ENCODE measurements at places on chromosomes 4 and X. TPM values are rescaled to one million over a fixed set of nuclear protein-coding genes. Genes with fewer than 3 reads are reported as not detected.

PARM1 gene
- total RNA-seq = 5.2 TPM

CCDC149 gene
- total RNA-seq = 5.8 TPM

TMEM144 gene
- total RNA-seq = 1.6 TPM

P2RY8 gene
- total RNA-seq = 0.11 TPM

WAS gene
- 0.63 TPM for total RNA-seq

MAGEA2B gene
- not detected for total RNA-seq

BGN gene
- total RNA-seq = 2.1 TPM

RPA4 gene
- total RNA-seq = 0.34 TPM

DNA sequence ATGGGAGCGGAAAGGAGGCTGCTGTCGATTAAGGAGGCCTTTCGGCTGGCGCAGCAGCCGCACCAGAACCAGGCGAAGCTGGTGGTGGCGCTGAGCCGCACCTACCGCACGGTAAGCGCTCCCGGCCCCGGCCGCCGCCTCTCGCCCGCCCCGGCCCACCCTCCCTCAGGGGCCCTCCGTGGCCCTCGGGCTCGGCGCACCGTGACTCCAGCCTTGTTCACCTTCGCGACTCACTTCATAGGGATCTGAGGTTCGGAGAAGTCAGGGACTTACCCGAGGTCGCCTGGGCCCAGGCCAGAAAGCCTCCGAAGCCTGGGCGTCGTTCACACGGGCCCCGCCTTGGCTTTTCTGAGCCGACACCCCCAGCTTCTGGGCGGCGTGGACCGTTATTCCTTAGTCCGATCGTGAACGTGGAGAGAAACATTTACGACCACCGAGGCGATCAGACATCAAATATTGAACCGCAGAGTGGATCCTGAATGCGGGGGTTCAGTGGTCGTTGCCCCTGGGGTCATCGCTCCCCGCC is 362 bp downstream of the NCAPG start:
- peak; percentile 48 for DNase-seq

- DNase-seq = no peak
These were observed 48.1 kb downstream of the NPY1R start for GRCh38 chr4:163284304-163284703.

DNA sequence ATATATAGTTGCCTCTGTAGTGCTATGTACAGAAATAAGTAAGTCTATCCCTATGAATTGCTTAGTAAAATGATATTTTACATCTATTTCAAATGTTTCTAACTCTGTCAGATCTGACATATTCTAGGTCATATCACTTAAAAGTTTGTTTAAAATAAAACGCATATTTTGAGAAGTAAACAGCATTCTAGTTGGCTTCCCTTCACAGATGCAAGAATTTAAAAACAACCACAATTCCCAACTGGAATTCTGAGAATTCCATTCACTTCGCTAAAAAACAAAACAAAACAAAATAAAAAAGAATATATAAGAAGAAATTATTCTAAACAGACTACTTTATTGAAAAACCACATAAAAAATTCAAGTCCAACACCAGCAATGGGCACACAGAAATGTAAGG is 126.0 kb downstream of the PPP3CA start:
- no peak for DNase-seq

GRCh38 chr4:78748381-78748780 is 27.8 kb upstream of the BMP2K start:
- no peak for DNase-seq

DNA sequence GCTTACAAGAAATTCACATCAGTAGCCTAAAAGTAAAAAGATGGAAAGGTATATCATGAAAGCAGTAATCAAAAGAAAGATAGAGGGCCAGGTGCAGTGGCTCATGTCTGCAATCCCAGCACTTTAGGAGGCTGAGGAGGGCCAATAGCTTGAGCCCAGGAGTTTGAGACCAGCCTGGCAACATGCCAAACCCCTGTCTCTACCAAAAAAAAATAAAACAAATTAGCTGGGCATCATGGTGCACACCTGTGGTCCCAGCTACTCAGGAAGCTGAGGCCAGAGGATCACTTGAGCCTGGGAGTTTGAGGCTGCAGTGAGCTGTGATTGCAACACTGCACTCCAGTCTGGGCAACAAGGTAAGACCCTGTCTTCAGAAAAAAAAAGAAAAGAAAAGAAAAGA is 55.5 kb downstream of the GSPT2 start:
- no peak for DNase-seq

- DNase-seq = no peak
These were observed 175.3 kb upstream of the MID1 start for GRCh38 chrX:10795721-10796120.

DNA sequence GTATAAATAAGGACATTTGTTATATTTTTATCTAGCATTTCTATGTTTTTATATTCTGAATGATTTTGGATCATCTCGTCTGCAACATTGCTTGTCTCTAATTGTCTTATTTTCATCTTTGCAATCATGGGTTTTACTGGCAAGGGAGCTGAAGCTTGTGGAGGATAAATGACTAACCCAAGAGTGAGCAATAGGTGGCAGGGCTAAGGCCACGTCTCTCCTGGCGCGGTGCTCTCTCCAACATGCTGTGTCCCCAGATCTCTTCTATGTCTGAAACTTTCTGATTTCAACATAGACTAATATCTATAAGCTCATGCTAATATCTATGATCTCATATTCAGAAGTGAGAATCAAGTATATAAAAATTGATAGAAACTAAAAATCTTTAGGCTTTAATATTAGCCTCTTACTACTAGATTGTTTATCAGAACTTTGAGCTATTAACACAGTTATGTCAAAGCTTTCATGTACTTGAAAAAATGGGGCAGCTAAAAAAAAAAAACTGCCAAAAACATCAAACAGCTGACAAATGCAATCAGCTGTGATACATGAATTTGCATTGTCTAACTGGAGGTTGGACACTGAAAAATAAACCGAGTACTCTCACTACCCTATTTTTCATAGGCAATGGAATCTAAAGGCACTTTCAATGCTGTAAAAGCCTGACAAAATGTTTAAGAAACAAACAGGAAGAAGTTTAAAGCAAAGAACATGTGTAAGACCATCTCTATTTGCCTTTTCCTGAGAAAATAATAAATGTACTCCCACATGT is 169.2 kb downstream of the TMA16 start:
- no peak for DNase-seq

GRCh38 chr4:159504684-159505083 is 401.8 kb downstream of the RAPGEF2 start:
- no peak for DNase-seq

DNA sequence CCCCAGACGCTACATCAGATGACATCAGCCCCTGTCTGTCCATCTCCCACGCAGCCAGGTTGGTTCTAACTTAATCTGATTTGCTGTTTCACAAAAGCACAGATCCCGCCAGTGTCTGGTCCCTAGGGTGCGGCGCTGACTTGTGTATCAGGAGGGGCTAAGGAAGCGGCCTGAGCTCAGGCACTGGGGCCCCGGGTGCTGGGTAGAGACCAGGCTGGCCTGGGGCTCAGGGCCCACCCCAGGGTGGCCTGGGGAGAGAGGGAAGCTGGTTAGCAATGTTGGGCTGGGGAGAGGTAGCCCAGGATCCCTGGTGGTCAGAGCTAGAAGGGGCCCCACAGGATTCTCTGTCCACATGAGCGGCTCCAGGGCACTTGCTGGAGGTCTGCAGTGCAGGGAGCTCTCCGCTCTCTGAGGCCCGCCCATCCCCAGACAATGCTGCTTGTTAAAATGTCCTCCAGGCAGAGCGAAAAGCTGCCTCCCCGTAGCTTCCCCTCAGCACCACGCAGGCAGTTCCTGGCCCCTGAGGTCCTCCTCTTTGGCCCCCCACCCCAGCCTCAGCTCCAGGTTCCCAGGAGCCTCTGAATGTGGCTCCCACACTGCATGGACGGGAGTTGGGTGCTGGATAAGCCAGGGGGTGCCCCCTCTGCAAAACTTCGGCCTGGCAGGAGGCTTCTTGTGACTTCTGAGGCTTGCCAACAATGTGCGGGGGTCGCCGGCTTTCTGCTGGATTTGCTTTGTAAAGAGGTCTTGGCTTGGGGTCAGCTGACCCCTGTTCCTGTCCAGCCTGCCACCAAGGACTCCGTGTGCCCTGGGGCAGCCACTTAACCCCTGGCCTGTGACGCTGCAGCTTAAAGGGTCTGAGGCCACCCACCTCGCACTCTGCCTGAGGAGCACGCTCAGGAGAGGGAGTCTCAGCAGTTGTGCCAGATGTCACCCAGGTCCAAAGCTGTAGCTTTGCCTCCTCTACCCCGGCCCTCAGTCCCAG is 112.9 kb downstream of the CPZ start:
- no peak for DNase-seq

DNA sequence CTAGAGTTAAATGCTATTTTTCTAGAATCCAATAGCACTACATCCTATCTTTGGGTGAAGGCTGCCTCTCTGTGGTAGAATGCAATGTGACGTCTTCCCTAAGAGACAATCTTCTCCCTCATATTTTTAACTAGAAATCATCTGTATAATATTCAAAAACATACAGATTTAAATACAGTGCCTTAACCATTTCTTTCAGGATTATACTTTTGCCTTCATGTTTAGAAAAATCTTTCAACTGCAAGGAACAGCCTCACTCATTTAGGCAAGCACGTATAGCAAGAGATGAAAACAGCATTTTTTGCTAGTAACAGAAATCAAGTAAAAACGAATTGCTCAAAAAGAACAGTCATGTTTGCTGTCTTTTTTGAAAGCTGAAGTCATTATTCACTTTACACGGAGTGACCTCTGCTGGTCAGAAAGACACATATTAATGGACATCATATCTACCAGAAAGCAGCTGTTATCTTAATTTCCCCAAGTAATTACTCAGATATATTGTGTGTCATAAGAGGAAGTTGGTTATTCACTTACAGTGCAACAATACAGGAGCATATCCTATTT is 422.3 kb downstream of the STPG2 start:
- no peak for DNase-seq

DNA sequence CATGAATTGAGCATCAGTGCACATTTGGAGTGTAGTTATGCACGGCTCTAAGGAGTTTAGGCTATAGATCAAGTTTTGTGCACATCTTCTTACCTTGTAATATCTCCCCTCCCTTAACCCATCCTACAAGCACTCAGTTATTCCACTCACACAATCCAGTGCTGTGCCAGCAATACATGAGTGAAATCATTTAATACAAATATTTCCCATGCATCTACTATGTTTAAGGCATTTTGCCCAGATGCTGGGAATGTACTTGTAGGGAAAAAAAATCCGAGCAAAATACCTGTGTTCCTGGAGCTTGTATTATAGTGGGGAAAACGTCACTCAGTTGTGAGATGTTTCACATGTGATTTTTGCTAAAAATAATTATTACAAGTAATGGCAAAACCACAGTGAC is 191.6 kb upstream of the LDB2 start:
- DNase-seq = no peak

DNA sequence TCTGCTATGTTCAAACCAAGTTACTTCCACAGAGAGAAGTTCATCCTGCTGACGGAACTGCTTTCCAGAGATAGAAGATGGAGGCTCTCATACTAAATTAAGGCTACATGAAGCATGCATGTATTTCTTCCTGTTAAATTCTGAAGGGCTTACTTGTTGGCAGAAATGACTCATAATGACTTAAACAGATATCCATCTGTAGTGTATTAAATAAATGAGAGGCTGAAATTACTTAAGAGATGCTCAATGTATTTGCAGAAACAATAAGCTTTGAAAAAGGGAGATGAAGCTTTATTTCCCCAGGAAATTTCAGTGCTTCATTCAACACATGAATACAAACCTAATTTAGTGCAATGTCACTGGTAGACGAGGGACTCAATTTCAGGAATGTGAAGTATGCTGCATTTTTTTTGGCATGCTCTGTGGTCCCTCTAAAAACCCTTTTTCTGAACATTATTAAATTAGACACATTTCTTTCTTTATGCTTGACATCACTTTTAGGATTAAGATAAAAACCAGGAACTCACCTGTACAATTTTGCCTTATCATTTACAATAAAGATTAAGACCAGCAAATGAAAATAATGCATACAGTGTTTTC is 759.1 kb upstream of the POU3F4 start:
- no peak for DNase-seq

- DNase-seq = no peak
These were observed 20.2 kb downstream of the ZCCHC13 start for GRCh38 chrX:74324131-74324530.

- DNase-seq = no peak
These were observed 22.7 kb downstream of the KLF3 start for GRCh38 chr4:38686682-38687081.

DNA sequence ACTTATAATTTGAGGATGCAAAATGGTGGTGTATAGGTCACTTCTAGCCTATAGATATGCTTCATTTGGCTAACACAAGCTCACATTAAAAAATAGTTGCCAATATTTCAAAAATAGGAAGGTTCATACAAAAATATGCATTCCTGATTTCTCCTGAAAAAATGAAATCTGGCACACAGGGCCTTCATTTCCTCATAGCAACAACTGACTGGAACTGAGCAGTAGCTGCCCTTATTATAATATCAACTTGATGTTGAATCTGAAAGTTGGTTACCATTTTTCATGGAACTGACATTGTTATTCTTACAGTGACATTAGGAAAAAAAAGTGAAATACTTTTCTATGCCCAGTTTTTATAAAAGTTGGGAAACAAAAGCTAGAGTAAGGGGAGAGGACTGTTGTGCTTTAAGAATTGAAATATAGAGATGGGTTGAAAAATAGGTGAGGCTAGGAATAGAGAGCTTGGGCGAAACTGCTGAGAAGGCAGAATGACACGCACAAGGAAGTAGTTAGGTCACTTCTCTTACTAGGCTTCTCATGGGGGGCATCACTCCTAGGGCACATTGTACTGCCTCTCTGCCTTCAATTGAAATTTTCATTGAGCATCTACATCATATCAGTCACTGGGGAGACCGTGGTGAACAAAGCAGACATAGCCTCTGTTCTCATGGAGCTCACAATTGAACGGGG is 43.1 kb upstream of the C1GALT1C1 start:
- DNase-seq = no peak

GRCh38 chr4:152531479-152531878 is 4.4 kb downstream of the FBXW7 start:
- no peak for DNase-seq

DNA sequence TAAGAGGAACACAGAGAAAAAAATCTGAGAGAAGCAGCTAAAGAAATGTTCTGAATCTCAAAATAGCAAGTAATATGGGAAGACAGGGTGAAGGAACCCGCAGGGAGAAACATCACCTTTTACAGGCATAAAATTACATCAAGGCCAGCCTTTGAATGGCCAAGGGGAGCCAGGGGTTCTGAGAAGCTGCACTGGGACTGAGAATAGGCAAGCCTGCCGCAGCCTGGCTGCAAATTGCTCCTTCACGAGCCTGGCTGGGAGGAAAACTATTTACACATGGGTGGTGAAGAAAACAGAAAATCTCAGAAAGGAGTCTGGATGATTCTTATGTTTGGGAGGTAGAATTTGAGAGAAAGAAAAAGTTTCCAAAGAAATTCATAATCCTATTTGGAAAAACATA is 74.5 kb upstream of the QRFPR start:
- DNase-seq = no peak

- DNase-seq = peak; percentile 58
These were observed at the start of gene AFF2 for GRCh38 chrX:148500423-148501385. AFF2 (plus strand) TSS chrX:148500617; CDS start chrX:148501098, 481 bp downstream.

- no peak for DNase-seq
These were observed 357.1 kb upstream of the NOCT start for GRCh38 chr4:138658518-138658917.
